ENCODE measurements at places on chromosomes 11 and 22. TPM values are rescaled to one million over a fixed set of nuclear protein-coding genes. Genes with fewer than 3 reads are reported as not detected.

- H3K4me1 ChIP-seq = no peaks in the 10 kb centered on the region
- H3K4me3 ChIP-seq = no peak overlapping the region
- H3K27me3 ChIP-seq = no peaks in the 10 kb centered on the region
- H3K27ac ChIP-seq = no peak overlapping the region
- no peaks in the 10 kb centered on the region for H3K36me3 ChIP-seq
- no peak for DNase-seq
Measured at GRCh38 chr11:76035020-76035419, 171.3 kb downstream of the WNT11 start.

GRCh38 chr11:27717801-27718229 is 17.6 kb upstream of the BDNF start:
- no peaks in the 10 kb centered on the region for H3K36me3 ChIP-seq
- no peak overlapping the region for H3K27ac ChIP-seq
- peaks cover 33% of the 10 kb centered on the region for H3K27me3 ChIP-seq
- DNase-seq = no peak
- H3K4me1 ChIP-seq = no peaks in the 10 kb centered on the region
- no peak overlapping the region for H3K4me3 ChIP-seq

The UBQLN3 gene
- total RNA-seq = 0.35 TPM

The HTR3B gene
- 0.16 TPM for total RNA-seq

The KRTAP5-1 gene
- not detected for total RNA-seq

Measured in kidney (tissue), 22 donors.